ENCODE measurements at places on chromosomes 2 and 18.

- no peak for DNase-seq
Measured at GRCh38 chr2:200944467-200945394, 18.7 kb downstream of the ORC2 start.

DNA sequence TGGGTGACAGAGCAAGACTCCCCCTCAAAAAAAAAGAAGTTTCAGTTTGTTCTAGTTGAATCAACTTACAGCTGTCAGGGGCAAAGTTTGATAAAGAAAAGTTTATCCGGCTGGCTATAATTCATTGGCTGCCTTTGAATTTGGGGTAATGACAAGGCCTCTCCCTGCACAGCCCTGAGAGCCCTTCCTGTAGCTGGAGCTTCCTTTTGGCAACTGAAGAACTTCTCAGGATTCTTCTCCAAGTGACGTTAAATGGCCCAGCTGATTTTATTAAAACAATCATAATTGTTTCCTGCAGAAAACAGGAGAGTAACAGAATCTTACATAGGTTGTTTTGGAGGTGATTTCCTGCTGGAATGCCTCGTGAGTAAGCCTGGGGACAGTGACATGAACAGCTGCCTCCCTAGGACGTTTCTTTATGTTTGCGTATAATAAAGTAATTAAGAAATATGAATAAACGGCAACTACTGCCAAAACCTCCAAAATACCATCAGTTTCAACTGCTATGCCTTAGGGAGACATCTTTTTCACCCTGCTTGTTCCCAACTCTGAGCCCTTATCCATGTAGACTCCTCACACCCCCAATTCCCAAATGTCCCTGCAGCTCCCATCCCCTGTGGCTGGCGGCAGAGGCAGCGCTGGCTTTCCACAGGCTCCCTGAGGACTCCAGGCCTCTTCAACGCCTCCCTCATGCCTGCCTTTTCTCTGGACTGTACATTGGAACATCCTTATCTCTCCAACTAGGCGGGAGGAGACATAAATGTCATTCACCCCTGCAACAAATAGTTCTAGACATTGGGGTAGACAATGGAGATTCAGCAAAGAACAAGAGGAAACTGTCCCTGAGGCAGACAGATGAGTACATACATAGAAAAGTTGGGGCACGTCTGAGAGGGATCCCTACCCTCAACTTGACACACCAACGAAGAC, 59.2 kb upstream of the FZD7 start:
- no peak for DNase-seq

GRCh38 chr2:36753706-36754221, 57.3 kb downstream of the VIT start:
- DNase-seq, result no peak

GRCh38 chr18:36514778-36515177, 217.3 kb downstream of the FHOD3 start:
- DNase-seq, result no peak

DNA sequence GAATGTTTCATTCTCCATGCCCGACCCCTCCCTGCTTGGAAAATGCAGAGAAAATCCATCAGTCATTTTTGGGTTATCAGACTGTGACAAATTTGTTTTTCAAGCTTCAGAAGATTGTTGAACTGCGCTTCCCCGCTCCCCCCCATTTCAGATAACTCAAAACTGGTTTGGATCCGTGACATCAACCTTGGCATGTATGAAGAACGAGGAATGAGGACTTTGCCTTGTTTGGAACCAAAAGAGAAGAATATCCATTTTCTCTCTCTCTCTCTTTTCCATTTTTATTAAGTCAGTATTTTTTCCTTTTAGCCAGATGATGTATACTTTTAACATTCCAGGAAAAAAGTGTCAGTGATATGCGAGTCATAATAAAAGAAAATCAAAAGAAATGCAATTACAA, 171.6 kb downstream of the BCL2 start:
- no peak for DNase-seq

DNA sequence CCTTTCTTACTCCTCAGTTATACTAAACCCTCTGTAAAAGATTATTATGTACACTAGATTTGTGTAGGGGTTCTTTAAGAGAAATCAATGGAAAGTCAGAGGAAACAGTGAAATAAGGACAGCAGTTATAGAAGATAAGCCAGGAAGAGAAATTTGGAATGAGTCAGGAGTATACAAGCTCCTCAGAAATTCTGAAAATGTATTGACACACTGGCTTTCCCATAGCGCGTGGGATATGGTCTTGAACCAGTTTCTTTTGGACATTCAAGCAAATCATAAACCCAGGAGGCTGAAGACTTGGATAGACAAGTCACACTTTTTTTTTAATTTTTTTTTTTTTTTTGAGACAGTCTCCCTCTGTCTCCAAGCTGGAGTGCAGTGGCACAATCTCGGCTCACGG, 316.1 kb upstream of the MMADHC start:
- no peak for DNase-seq

- no peak for DNase-seq
Measured at GRCh38 chr18:69981948-69982347, 34.3 kb upstream of the CD226 start.

GRCh38 chr18:13909141-13909940, 6.0 kb downstream of the MC2R start:
- DNase-seq, result no peak

DNA sequence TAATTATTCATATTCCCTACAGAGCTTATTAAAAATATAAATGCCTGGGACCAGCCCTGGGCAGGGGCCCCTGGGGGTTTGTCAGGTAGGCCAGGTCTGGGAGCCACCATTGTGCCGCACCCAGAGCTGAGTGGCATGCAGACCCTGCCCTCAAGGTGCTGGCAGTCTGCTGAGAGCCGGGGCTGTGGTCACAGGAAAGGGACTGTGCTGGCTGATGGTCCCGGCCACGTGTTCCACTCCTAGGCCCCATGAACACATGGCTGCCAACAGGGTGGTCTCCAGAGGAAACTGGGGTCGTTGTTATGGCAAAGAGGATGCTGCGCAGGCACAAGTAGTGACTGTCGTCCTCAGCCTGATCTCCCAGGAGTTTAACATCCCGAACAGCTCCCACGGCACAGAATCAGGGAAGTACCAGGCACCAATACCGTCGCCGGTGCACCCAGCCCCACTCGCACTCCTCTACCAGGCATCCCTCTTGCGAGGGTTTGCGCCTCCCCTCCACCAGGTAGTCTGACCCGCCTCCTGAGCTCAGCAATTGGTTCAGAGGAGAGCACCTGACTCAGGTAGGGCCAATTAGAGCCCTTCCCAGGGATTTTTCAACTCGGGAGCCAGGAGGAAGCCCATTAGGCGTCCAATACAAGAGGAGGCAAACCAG, 39.2 kb upstream of the BIN1 start:
- DNase-seq, result no peak

DNA sequence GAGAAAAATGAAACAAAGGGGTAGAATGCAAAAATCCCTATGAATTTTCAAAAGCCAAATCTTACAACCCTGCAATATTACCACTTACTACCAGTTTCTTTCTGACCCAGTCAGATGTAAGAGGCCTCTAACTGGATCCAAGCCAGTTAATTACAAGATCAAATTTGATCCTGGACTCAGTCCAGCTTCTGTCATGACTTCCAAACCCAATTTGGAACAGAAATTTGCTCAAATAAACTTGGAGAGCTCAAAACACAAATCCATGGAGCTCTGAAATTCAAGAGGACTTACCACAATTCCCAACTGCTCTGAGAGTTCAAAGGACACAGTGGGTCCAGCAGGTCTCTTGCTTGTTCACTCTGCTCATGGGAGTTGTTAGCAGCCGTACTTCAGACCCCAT, 1271.7 kb upstream of the SLC39A10 start:
- DNase-seq, result no peak

DNA sequence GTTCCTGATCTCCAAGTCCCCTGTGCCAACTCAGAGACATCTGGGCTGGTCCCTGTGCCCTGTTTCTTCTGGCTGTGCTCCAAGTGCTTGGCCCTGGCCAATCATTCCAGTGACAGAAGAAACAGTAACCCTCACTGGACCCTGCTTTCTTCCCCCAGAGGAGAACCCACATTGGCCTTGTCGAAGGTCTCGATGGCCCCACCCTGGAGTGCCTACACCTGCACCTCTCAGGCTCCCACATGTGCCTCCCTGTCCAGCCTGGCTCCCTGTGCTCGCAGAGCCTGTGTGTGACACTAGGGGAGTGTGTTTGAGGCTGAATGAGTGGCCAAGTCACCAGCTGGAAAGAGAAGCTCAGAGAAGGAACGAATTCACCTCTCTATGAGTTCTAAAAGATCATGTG, 5.9 kb upstream of the MAL start:
- DNase-seq, result no peak

- no peak for DNase-seq
Measured at GRCh38 chr18:39057423-39058064, 1491.9 kb upstream of the CELF4 start.

- no peak for DNase-seq
Measured at GRCh38 chr2:128284841-128285240, 33.8 kb downstream of the HS6ST1 start.

DNA sequence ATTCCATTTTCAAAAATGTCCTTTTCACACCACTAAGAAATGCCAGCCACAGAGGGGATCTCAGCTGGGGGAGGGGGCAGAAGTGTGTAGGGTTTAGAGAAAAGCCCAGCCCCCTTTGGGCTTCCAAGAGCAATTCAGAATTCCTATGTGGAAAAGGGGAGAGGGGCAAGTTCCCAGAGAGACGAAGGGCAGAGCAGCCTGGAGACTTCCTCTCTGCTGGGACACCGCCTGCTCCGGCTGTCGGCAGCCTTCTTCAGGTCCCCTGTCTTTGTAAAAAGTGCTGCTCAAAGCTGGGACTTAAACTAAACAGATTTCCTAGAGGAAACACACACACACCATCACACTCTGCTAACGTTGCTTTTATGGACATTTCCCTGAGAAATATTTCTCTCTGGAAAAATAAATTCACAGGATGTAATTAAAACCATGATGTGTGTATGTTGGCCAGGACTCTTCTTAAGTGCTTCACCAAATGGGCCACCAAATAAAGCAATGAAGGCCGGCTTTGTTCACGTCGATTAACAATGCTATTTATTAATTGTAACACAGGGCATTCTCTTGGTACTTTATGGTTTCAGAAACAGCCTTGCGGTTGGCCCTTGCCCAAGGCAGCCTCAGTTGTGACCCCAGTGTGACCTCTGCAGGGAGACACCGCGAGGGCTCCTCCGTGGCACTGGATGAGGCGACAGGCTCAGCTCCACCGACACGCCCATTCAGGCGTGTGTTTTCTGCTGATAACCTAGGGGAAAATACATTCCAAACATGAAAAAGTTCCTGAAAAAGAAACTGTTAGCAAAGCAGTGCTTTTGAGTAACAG, 5.6 kb upstream of the ASB1 start:
- no peak for DNase-seq

DNA sequence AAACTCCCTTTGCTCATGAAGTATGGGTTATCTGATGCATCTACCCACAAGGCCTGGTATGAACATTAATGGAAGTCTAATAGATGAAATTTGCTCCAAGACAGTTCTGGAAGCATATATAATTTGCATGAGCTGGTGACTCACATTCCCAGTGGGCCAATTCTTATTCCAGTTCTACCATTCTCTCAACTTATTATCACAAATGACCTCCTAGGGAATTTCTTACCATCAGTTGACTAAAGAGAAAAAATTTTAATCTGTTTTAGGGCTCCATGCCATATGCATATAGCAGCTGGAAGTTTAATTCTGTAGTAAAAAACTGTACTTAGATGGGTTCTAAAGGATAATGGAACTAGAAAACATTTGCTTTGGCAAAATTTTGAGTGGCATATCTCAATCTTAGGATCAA, 165.2 kb upstream of the COL3A1 start:
- no peak for DNase-seq

DNA sequence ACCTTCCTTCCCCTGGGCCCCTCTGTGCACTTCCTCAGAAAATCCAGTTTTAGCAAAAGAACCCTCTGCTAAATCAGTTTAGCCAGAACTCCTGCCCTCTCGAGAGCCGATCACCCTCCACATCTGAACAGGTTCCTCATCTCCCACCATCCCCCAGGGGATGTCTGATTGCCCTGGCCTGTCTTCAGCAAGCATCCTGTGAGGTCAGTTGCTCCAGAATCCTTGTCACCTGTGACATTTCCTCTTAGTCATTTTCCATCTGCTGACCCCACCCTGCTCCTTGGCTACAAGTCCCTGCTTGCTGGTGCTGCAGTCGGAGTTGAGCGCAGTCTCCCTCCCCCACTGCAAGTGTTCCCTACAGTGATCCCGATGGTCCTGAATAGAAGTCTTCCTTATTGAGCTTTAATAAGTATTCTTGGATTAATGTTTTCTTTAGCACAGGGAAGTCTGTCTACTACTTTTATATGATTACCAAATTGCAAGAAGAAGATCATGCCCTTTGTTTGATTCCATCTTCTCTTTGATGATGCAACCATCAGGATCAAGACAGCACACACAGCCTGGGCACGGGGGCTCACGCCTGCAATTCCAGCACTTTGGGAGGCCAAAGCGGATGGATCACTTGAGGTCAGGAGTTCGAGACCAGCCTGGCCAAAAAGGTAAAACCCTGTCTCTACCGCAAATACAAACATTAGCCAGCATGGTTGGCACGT, 30.9 kb upstream of the UBE2F start:
- DNase-seq, result no peak

- no peak for DNase-seq
Measured at GRCh38 chr2:143347901-143348414, 218.7 kb downstream of the ARHGAP15 start.

DNA sequence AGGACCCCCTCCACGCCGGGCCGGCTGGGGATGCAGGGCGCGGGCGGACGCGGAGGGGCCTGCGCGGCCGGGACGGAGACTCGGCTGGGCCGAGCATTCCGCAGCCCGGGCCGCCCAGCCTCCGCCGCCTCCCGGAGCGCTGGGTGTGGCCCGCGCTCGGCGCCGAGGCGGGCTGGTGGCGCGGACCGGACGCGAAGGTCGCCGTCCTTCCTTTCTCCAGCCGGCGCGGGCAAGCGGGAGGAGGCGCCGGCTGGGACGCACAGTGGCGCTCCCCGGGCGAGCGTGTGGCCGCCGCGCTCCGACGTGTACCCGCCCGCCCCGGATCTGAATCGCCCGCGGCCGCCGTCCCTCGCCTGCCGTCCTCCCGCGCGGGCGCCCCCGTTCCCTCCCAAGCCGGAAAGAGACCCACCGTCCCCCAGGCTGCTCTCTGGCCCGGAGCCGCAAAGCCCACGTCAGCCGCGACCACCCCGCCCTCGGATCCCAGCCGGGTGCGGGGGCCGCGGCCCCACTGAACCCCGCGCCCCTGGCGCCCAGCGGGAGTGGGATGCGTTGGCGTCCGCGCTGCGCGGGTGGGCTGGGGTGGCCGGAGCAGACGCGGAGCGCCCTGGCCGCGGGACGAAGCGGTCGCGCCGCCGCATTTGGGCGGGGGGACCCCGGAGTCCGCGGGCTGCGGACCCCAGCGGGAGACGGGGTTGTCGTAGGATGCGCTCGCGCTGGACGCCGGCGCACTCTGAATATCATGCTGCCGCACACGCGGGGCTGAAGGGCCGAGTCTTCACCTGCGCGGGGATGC, 634 bp downstream of the SPATS2L start:
- DNase-seq, result peak; percentile 1
